Cardiac septum (tissue), 1 donor: ENCODE measurements at places on chromosomes 2 and 18. TPM values are rescaled to one million over a fixed set of nuclear protein-coding genes. Genes with fewer than 3 reads are reported as not detected.

- no peak for DNase-seq
Observed at GRCh38 chr2:54063967-54064535, 51.4 kb upstream of the ACYP2 start.

The MALL gene
- total RNA-seq, result 19.6 TPM

The UGT1A9 gene
- not detected for total RNA-seq

DNA sequence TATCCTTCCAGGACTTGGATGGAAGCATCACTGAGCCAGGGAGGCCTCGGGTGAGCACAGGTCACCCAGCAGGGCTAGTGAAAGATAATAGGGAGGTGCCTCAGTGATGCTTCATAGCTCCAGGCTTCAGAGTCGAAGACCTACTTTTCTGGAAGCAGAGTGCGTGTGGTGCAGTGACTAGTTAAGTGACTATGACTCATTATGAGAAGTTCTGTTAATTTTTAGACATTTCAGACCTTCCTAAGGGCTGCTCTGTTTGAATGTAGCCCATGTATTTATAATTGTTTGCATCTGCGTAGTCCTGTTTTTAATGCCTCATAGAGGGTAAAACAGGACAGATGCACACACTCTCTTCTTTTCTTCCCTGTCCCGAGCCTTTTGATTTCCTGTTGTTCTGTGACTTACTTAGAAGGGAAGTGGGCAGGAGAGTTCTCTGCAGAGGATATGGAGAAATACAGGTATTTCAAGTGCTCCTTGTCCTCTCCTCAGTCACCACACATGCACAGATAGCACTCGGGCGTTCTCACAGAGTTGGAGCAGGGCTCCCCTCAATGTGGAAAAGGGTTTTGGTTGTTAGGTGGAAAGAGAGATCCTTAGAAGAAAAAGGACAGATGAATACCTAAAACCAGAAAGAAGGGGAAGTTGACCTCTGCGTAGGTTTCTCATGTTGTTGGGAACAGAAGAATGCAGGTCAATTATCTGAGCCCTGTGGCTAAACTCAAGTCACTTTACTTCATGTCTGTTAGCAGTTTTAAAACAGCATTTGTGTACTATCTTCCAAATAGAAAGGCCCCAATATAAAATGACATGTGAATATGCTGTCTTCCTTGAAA, 34.7 kb downstream of the RALB start:
- DNase-seq, result no peak

DNA sequence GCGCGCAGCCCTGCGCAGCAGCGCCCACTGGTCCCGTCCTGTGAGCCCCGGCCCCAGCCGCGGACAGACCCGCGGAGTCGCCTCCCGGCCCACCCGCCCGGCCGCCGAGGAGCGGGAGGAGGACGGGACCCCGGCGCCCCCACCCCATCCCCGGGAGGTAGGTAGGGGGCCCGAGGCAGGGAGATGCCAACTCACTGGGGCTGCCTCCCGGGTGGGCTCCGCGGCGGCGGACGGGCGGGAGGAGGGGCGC, 160 bp downstream of the SPTBN1 start:
- DNase-seq, result no peak

DNA sequence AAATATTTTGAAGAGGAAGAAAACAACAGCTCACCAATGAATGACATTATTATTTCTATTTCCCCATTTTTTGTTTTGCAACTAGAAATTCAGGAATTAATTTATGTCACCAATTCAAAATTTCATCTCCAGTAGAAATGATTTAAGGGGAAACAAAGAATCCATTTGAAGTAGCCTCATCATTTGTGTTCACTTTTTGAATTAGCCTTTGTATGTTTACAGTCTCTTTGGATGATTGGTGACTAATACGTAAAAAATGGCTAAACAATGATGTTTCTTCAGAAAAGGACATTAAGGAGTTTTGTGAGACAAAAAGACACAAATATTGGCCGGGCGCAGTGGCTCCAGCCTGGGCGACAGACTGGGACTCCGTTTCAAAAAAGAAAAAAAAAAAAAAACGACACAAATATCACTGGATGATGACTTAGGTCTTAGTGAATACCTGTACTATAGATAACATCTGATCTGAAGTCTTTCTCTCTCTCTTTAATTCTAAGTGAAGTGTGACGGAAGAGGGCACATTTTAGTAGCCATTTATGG, 313.2 kb downstream of the PIK3C3 start:
- DNase-seq, result no peak

The SULT1C4 gene
- 2.4 TPM for total RNA-seq

The R3HDM1 gene
- 21.2 TPM for total RNA-seq

The UGT1A4 gene
- total RNA-seq, result not detected

GRCh38 chr2:26356771-26357170, 10.2 kb upstream of the ADGRF3 start:
- DNase-seq, result no peak

The ATG16L1 gene
- total RNA-seq, result 17.5 TPM

The AFF3 gene
- total RNA-seq, result 6.7 TPM

DNA sequence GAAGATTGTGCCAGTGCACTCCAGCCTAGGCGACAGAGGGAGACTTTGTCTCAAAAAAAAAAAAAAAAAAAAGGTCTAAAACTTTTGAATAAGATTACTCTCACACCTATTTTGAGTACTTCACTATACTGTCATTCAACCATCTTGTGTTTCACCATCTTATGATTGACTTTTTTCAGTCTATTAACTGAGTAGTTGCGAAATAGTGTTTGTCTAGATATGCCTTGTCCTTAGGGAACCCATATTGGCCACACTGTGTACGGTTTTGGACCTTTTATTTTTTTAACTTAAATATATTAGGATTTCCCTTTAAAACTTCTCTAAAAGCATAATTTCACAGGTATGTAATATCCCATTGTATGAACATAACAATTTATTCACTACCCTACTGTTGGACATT, 72.3 kb downstream of the ALMS1 start:
- DNase-seq, result no peak

GRCh38 chr2:181677912-181678586, 2.3 kb downstream of the NEUROD1 start:
- DNase-seq, result no peak

GRCh38 chr18:5998166-5998881, 103.0 kb upstream of the TMEM200C start:
- no peak for DNase-seq

The COLEC12 gene
- 5.5 TPM for total RNA-seq
